ENCODE measurements at places on chromosomes 6 and 20.
A peak's percentile ranks its signal among the peaks of the same experiment; 100 is the strongest.

- no peak for DNase-seq
Observed at GRCh38 chr6:145475794-145476396, 259.4 kb downstream of the EPM2A start.

- no peak for DNase-seq
Observed at GRCh38 chr20:61621852-61622251, 369.8 kb downstream of the CDH4 start.

GRCh38 chr6:78910591-78911171 lies 43.3 kb downstream of the IRAK1BP1 start:
- peak; percentile 43 for DNase-seq

DNA sequence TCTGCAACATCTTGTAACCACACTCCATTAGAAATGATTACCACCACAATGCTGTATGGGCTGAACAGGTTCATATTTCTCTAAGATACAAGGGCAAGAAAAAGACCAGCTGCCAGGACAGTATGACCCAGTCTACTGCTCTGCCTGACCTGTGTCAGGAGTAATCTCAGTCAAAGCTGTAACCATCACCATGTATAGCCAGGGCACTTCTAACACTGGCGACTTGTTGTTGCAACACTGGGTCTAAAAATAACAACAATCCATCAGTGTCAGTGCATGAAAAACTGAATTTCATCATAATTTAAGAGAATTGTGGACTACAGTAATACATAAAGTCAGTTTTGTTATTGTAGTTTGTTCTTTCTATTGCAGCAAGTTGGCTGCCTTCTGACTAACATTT lies 738.6 kb upstream of the ADGRB3 start:
- DNase-seq, result no peak

- DNase-seq, result no peak
Observed at GRCh38 chr20:2300420-2300819, 4.6 kb downstream of the TGM3 start.

DNA sequence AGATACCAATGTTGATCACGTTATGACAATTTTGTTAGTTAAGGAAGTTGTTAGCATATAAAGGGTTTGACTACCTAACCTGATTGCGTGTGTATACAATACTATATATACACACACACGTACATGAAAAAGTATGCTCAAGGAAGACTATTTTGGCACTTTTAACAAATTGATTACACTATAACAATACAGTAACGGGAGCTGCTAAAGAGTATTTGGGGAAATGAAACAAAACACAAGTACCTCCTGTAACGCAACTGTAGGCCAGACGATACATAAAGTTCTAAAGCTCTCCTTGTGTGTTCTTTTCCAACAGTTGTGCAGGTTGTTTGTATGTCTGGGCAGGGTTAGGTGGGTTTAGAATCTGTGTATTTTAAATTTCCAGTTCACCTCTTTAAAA lies 98.7 kb downstream of the PLEKHG1 start:
- no peak for DNase-seq

DNA sequence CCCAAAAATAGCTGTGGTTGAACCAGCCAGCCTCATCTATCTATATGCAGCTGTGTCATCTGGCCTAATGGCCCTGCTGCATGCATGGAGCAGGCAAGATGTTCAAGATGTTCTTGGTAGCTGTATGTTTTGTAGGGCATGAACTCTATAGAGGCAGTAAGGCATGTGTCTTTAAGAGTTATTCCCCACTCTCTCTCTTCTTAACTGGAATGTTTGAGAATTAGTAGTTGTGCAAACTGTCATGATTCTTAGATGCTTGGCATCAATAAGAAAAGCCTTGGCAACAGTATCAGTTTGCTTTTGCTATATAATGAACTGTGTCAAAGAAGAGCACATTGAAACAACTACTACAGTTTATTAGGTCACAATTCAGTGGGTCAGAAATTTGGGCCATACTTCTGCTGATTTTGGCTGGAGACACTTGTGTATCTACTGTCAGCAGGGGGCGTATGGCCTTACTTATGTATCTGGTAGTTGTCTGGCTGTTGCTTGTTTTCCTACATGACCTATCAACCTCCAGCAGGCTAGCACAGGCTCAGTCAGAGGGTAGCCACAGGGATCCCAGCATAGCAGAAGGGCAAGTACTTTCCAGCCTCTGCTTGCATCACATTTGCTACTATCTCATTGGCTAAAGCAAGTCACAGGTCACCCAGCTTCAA lies 56.1 kb upstream of the LAMP5 start:
- no peak for DNase-seq

DNA sequence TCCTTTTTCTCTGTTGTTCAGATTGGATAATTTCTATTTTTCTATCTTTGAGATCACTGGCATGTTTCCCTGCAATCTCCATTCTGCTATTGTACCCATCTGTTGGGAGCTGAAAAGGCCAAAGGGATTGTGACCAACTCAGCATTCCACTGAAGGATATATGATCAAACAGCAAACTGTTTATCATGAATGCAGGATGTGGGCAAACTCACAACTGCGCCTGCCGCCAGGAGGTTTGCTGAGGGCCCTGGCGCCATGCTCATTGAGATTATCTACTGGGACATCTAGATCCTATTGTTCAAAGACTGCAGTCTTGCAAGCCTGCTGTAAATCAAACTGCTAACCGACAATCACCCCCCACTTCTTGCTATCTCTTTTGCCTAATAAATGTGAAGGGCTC lies 3.8 kb upstream of the FKBP1A start:
- DNase-seq, result no peak

- no peak for DNase-seq
Observed at GRCh38 chr6:36822506-36823269, 16.6 kb downstream of the CPNE5 start.

- DNase-seq, result no peak
Observed at GRCh38 chr6:26252077-26252472, 112.9 kb upstream of the BTN3A2 start.
